ENCODE measurements at places on chromosomes 6 and 20.
A peak's percentile ranks its signal among the peaks of the same experiment; 100 is the strongest.

GRCh38 chr6:90893400-90893799 is 306.5 kb upstream of the MAP3K7 start:
- DNase-seq = no peak

GRCh38 chr6:39111280-39111679 is 3.7 kb downstream of the SAYSD1 start:
- no peak for DNase-seq

DNA sequence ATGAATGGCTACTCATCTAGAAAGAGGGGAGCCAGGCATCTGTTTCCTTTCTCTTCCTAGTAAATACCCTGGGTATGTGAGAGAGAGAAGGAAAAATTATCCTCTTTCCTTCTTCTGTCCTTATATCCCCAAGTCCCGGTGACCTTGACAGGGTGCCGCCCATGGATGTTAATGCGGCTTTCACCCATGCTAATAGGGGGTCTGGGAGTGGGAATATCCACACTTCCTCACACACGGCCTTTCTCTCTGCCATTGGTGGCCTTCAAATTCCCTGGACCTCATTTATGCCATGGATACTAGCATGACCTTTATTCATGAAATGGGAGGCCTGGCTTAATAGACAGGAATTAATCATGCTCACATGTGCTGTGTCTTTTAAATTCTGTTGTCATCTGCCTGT is 159.0 kb upstream of the NOX3 start:
- DNase-seq = no peak

- DNase-seq = peak; percentile 2
These were observed 1.1 kb downstream of the BAG2 start for GRCh38 chr6:57173056-57173885.

- DNase-seq = no peak
These were observed 714 bp upstream of the MYLK2 start for GRCh38 chr20:31818376-31818908.

DNA sequence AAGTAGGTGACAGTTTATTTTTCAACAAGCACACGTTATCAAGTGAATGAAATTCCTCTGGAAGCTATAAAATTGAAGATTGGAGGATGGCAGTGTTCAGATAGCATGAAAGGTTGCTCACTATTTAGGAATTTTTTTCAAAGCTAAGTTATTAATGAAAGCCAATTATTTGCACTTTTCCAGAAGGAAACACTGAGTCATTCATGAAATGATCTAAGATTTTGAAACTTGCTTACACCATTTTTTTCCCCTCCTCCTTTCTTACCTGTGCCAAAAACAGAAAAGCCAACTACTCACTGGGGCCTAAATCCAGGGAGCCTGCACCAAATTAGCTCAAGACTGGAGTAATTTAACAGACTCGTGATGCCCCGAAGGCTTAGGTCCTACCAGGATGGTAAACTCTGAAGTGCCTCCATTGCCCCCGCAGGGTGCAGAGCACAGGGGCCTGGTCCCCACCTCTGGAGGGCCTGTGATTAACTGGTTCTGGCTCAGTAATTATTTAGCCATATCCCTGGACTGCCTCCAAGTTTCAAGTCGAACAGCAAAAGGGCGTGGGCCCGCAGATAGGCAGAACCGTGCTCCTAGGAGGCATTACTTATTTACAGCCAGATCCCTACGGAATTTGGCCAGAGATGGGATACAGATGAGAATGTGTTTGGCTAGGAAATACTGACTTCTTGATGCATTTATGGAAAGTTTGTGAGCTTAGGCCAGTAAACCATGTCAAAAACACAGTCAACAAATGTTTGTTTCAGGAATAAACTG is 28.0 kb upstream of the ZNF217 start:
- DNase-seq = no peak

GRCh38 chr6:32175322-32175710 is 568 bp downstream of the AGPAT1 start:
- no peak for DNase-seq

GRCh38 chr6:136886091-136886490 is 36.0 kb upstream of the SLC35D3 start:
- no peak for DNase-seq

GRCh38 chr20:12581644-12582289 is 427.0 kb upstream of the SPTLC3 start:
- DNase-seq = no peak

DNA sequence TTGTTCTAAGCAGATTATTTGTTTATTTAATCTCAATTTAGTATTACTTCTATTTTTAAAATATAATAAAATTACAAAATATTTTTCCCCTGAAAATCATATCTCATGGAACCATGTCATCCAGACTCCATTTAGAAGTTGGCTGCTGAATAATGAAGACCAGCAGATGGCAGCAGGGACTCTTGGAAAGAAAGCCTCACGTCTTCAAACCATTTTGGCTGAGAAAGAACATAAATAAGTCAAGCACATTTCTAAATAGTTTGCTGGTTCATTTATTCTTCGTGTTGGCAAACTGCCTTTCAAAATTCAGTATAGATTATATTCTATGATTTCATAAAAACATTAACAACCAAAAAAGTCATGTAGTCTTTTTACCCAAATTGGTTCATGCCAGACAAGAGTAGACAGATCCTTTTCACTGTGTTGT is 71.7 kb downstream of the RCAN2 start:
- DNase-seq = no peak

DNA sequence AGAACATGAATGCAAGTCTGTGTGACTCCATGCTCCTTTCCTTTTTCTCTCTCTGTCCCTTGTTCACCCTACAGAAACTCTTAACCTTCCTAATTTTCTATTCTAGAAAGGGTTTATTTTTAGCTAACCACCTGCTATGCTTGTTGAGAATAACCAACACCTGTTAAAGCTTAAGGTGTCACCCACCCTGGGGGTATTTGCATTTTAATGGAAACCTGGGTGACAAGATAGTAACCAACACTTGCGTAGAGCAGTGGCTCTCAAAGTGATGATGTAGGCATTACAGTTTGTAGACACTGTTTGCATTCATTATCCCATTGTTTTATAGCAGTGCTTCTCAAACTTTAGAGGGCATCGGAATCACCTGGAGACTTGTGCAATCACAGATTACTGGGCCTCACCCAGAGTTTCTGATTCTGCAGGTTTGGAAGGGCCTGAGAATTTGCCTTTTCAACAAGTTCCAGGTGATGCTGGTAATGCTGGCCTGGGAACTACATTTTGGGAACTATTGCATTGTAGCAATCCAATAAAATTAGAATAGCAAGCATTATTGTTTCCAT is 114.4 kb upstream of the ARMC2 start:
- no peak for DNase-seq

DNA sequence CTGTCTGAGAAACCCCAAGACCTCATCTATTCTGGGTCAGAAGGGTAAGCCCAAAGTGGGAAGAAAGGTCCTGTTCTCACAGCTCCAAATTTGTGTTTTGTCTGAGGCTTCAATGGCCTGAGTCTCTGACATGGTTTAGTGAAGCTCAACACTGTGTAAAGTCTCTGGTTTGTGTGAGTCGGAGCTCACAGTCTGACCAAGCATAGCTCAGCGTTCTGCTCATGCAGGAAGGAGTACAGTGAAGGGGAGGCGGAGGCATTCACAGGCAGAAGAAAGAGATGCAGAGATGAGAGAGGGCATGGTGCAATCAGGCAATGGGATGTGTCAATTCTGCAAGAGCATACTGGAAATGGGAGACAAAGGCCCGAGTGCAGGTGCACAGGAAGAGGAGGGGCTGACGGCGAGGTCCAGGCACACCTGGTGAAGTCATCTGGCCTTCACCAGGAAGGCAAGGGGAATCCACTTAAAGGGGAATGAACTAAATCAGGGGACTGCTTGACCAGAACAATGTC is 463.0 kb upstream of the AGPAT4 start:
- DNase-seq = no peak

- DNase-seq = no peak
These were observed 644.1 kb downstream of the UTRN start for GRCh38 chr6:144929262-144929661.

GRCh38 chr6:80338201-80338836 is 231.8 kb downstream of the BCKDHB start:
- peak; percentile 68 for DNase-seq

DNA sequence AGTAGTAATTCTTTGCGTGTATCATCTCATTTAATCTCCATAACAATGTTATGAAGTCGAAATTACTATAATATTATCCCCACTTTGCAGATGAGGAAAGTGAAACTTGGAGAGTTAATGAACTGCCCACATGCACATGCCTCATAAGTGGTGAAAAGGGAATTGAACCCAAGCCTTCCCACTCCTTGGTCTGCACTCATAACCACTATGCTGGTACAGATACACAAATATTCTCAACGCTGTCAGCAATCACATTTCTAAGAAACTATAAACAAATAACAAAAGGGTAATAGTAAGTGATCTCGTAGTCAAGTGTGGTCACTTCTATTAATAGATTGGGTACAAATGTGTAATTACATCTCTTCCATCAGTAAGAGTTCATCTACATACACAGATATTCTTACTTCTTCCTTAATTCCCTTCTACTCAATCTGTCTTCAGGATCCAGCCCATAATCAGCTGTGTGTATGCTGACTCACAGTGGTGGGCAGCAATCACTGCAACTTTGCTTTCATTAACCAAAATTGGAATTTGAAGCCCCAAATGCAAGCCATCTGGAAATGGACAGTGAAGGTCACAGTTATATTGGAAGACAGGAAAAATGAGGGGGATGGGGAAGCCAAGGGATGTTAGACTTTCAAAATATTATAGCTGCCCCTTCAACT is 6.6 kb downstream of the PRSS35 start:
- no peak for DNase-seq

DNA sequence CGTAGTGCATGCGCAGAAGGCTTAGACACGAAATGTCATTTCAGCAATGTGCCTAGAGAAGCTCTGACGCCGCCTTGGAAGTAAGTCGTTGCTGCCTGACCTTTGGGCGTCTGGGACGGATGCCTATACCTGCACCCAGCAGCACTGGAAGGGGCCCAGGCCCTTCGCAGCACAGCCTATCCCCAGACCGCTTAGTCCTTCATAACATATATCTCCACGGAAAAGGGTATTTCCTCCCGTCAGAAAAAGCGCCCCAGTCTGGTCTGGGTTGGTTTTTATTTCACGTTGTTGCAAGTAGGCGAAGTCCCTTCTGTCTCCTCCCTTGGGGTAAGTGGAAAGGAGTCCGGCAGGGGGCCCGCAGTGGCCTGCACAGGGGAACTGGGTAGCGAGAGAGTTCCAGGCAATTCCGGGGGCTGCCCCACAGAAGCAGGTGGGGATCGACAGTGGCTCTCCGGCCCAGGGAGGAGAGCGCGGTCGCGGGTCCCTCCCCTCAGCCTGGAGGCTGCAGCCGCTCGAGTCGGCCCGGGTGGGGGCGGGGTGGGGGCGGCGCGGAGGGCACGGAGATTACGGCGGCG is 559 bp upstream of the EYA4 start:
- DNase-seq = no peak

GRCh38 chr6:155022721-155023120 is 27.6 kb downstream of the TIAM2 start:
- no peak for DNase-seq

GRCh38 chr6:34114695-34115402 is 31.0 kb downstream of the GRM4 start:
- DNase-seq = no peak

- DNase-seq = no peak
These were observed 324.7 kb upstream of the RUNX2 start for GRCh38 chr6:45003387-45003786.

DNA sequence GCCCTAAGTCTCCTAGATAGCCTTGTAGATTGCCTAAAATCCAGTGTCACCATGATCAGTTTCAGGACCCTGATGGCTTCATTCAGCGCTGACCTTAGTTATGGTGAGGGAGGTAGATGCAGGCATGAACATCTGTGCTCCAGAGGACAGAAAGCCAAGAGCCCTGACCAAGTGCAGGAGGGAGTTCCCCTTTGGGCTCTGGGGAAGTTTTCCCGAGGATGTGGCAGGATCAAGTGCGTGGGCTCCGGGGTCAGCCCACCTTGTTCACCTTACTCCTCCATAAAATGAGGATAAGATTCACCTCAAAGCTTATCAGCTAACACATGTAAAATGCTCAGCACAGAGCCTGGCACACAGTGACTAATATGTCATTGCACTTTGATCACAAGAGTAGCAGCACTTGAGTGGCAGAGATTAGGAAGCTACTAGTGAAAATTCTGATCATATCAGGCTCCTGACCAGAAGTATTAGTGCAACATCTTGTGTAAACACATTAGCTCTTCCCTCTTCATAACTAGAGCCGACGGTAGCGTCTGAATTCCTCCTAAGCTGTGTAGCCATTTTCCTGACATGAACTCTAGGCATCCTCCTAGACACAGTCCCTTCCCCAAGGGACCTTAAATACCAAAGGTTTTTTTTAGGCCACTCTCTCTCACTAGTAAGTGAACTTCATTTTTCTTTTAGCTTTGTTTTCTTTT is 125.2 kb downstream of the SULF2 start:
- no peak for DNase-seq

DNA sequence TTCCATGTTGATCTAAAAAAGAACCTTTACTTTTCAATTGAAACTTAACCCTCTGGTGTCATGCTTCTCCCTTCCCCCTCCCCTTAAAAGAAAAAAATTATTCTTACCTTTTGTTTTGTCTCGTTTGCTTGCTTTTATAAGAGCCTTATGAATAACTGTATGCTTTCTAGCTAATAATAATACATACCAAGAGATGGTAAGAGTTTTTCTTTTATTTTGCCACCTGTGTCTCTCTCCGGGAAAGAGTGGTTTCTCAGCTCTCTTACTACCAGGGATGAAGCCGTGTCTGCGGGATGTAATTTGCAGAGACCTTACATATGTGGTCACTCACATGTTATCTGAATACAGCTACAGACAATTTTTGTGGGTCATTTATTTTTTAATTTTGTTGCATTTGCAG is 7.7 kb downstream of the STX16 start:
- DNase-seq = no peak

GRCh38 chr6:150201772-150202329 is 59.0 kb downstream of the PPP1R14C start:
- DNase-seq = no peak

DNA sequence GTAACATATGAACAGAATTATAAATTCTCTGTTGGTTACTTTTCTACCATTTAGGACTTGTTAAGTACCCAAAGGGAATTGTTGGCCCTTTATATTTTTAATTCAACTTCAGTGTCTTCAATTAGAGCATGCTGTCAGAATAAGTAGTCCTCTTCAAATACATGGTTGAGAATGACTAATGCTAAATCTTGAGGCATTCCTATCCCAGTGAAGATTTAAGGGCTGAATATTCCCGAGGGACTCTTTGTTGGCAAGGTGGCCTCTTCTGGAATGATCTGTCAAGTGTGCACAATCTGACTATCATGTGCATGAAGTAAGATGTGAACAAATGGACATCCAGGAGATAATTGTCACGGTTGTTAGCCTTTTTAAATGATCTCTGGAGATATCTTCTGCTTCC is 421.7 kb downstream of the BMP2 start:
- no peak for DNase-seq

GRCh38 chr6:159700970-159701369 is 7.9 kb upstream of the SOD2 start:
- DNase-seq = no peak

- DNase-seq = no peak
These were observed 40.2 kb upstream of the DSE start for GRCh38 chr6:116330511-116330910.
